ENCODE measurements at places on chromosomes 13 and 19.

GRCh38 chr19:10740798-10741197 lies 22.9 kb downstream of the DNM2 start:
- no peak for DNase-seq

- DNase-seq, result no peak
These were observed 977 bp upstream of the IL17D start for GRCh38 chr13:20702530-20702914.

- DNase-seq, result no peak
These were observed 1.6 kb downstream of the RPL13A start for GRCh38 chr19:49488863-49489537.

DNA sequence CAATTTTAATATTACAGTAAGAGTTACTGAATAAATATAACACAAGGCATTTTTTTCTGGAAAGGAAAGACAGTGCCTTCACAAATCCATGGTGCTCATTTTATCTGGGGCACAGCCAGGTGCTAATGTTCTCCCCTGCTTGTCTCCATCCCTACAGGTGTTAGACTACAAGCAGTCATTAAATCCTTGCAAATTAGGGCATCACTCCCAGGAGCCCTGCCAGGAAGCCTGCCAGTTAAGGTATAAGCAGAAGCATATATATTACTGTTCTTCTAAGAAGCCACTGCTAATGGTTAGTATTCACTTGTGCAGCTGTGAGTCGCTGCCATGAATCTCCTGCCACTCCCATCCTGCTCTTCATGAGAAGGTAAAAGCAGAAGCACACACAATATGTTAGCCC lies 149.7 kb downstream of the OXGR1 start:
- no peak for DNase-seq

DNA sequence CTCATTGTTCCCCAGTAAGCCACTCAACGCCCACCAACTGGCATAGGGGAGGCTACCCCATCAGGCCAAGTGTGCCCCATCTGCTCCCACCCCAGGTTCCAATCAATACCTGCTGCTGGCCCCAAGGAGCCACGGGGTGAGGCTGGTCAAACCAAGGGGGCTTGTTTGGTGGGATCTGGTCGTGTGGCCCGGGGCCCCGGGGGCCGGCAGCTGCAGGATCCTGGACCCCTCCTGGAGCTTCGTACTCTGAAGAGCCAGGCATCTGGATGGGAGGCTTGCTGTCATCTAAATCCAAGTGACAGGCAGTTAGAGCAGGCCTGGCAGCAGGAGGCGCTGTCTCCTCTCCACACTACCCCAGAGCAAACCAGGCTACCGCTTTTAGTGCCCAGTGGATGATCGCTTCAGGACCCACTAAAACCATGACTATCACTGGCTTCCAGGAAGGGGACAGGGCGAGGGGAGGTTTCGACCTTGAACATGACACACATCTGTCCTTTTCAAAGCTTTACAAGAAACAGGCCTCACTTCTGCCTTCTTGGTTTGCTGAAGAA lies 14.2 kb downstream of the CHERP start:
- peak; percentile 43 for DNase-seq

- no peak for DNase-seq
These were observed 29.9 kb downstream of the SERP2 start for GRCh38 chr13:44403461-44404056.

Data from stimulated activated naive CD8-positive, alpha-beta T cell treated with anti-CD3 and anti-CD28 coated beads, Interleukin-15, amount 100 ng/mL, for 72 hours (primary cell).